ENCODE measurements at places on chromosomes 5 and 9.

DNA sequence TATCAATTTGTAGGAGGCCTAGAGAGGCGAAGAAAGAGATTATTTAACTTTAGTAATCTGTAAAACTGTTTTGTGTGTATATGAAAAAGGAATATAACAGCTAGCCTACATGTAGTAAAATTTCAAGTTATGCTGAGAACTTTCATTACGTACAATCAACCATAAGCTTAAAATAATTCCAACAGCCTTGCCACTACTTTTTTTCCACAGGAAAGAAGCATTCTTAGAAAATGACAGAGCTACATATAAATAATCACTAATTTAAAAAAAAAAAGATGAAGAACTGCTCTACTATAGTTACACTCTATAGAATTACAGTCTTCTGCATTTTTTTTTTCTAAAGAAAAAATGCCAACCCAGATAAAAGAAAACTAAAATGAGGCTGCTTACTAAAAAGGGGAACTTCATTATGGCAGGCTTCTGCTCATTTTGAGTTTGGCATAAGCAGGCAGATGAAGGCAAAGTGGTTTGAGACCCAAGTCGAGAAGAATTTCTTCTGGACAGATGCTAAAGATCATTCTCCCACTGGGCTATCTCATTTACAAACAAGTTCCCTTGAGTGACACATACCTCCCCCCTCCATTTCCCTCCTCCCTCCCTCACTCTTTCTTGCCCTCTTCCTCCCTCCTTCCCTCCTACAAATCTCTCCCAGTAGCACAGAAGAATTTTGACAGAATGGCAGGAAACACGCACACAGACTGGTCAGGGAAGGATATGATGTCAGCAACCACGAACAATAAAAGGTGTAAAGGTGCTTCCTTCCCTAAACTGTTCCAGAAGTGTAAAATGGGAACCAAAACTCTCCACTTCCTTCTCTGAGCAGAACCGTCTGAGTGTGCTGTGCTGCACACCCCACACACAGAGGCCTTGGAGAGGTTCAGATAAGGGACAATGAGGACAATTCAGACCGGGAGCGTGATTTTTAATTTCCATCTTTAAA, 56.1 kb downstream of the MEF2C start:
- DNase-seq = no peak

DNA sequence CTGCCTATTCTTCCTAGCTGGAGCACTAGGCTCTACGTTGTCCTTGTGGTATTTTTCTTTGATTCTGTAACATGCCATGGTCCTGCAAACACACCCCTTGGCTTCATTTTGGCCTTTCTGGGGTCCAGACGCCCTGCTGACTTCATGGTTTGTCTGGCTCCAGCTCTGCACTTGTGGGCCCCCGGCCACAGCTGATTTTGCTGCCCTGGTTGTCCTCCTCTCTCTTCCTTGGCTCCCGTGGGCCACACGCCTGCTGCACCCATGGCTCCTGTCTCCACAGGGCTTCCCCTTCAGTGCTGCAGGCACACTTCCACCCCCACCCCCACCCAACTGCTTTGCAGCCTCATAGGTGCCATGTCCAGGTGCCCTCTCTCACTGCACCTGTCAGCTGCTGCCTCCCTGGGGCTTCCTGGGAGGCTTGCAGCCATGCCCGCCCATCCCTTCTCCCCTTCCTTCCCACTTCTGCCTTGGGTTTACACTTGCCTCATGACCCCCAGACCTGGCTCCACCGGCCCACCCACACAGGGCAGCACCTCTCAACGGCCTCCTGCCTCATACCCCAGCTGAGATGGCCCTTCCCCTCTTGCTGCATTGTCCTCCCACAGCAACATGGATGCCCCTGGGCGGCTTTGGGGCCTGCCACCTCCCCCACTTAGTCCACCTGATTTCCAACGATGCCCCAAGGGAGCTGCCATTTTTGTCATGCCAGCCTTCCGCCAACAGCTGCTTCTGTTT, 25.6 kb downstream of the SLC6A3 start:
- DNase-seq = no peak

- peak; percentile 75 for DNase-seq
Measured at GRCh38 chr9:137305060-137305797, 3.2 kb upstream of the NRARP start.

DNA sequence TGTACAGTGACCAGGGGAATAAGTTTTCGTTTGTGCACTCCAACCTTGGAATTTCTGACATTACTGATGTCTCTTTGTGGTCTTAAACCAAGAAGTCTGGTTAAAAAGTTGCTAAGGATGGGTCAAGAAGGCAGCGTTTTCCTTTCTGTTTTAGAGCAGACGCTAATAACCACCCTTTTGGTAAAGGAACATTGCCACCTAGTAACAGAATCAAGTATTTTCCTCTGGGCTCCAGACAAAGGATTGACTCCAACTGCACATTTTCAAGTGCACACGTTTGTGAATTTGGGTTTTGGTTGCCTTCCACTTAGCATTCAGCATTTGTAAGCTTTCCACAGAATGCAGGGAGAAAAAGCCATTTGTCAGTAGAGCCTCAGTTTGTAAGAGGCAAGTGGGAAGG, 22.2 kb upstream of the CEP78 start:
- no peak for DNase-seq

DNA sequence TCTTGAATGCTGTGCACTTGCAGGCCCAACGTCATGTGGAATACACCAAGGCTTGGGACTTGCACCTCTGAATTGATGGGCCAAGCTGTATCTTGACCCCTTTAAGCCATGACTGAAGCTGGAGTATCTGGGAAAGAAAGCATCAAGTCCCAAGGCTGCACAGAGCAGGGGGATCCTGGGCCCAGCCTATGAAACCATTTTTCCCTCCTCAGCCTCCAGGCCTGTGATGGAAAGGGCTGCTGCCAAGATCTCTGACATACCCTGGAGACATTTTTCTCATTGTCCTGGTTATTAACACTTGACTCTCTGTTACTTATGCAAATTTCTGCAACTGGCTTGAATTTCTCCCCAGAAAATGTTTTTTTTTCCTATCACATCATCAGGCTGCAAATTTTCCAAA, 174.0 kb upstream of the SNX2 start:
- DNase-seq = no peak

- DNase-seq = no peak
Measured at GRCh38 chr5:129951039-129951438, 46.8 kb downstream of the CHSY3 start.

DNA sequence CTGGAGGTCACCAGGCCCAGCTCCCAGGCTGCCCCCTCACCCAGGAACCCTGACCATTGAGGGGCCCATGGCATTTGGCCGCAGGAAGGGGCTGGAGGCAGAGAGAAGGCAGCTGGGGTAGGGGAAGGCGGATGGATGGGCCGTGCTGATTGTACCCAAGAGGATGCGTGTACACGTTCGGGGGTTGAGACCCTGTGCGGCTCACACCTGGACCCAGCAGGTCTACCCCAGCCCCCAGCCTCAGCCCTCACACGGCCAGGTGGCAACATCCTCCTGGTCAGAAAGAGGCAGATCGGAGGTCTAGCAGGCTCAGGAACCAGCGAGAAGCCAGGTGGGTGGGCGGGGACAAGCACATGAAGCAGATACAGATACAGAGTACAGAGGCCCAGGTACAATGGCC, 33.7 kb downstream of the NACC2 start:
- no peak for DNase-seq

DNA sequence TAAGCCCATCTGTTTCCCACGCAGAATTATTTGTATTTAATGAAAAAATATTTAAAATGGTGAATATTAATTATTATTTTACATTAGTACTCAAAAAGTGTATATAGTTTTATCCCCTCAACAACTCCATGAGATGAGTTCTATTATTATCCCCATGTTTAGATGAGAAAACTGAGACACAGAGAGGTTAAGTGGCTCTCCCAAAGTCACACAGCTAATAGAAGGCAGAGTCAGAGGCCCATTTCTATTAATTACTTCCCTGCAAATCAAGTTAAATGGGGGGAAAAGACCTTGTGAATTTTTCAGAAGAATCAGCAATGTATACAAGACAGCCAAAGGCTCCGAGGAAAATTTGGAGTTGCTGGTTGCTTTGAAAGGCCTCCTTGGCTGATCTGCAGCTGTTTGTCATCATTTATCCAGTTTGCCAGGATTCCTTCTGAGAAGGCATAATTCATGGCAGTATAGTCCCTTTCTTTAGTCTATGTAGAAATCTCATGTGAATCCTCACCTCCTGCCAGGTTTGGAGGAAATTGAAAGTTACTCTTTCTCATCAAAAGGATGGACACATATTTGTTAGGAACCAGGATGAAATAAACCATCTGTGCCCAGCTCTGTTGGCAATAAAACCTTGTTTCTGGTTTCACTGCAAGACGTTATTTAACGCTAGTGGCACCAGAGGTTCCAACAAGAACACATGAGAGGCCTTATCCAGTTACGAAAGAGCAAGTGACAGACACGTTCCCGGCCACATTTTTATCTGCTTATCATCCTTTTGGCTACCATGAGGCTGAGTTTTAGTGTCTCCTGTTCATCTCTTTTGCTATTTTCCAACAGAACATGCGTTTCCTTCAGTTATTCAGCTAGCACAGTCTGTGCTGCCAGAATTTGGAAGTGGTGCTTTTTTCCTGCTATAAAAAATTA, 621 bp downstream of the FYB1 start:
- no peak for DNase-seq

GRCh38 chr5:148780711-148781110, 45.7 kb upstream of the ADRB2 start:
- DNase-seq = no peak

GRCh38 chr9:137461663-137462395, 2.7 kb upstream of the NSMF start:
- DNase-seq = peak; percentile 94

GRCh38 chr9:137176302-137177182, 4.7 kb upstream of the TMEM210 start:
- peak; percentile 81 for DNase-seq

DNA sequence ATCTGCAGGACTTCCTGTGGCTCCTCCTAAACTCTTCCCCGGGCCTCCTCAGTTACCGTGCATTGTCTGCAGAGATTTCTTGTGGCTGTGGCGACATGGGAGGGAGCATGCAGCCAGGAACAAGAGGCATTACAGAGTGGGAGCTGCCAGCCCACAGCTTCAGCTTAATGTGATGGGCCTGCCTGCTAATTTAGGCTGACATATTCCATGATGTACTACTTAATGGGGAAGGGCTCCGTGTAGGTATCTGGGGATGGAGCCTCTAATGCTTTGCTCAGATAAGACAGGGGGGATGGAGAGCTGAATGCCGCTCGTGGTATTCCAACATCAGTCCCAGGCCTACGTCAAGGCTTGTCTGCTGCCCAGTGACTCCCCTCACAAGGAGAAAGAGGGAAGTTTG, 137.6 kb upstream of the GPR151 start:
- no peak for DNase-seq

DNA sequence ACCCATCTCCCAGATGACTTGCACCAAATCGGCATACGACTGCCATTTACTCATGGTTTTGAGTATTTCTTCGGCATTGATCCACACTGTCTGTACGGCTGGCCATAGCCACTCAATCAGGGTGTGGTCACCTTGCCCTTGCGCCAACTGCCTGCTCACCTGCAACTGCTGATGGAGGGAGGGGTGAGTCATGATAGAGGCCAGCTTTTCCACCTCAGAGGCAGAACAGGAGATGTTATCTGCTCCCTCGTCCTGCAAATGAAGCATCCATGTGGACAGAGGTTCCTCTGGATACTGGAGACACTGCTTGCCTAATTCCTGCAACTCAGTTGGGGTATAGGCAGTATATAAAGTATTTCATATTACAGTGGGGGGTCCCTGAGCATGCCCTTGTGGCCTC, 85.6 kb upstream of the ATP10B start:
- no peak for DNase-seq

GRCh38 chr9:6923086-6923485, 165.3 kb downstream of the KDM4C start:
- DNase-seq = no peak

DNA sequence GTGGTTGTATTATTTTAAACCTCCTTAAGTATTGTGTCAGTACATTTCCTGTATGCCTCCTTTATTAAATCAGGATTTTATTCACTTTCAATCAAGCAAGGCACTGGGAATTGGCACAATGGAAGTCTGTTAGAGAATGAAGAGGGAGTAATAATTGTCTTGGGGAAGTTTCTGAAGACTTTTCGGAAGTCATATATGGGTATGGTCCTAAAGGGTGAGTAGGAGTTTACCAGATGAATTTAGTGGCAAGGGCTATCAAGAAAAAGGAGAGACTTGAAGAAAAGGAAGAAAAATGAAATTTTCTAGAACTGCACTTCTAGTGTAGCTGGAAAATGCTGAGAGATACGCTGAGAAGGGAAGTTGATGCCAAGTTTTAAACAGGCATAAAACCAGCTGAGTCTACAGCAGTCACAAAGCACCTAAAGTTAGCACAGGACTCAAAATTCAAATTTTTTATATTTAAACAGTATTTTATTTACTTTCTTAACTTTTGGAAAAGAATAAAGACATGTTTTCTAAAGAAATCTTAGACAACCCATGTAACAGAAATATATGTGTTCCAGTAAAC, 184.9 kb downstream of the SMC2 start:
- no peak for DNase-seq

- no peak for DNase-seq
Measured at GRCh38 chr5:82218374-82219156, 59.6 kb downstream of the RPS23 start.

DNA sequence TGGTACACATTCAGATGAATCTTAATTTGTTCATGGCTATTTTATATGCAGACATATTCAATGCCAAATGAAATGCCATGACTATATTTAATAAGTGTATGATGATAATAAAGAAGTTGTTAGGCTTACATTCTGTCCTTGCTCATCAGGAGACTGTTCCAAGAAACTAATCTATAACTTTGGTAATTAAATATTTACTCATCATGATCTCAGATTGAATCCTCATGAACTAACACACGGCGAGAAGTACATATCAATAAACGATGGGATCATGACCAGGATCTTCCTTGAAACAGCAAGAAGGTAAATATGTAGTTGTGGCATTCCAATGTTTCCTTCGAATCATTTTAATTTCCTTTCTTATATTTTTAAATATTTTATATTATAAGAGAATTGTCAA, 12.5 kb upstream of the AGGF1 start:
- DNase-seq = no peak

- DNase-seq = no peak
Measured at GRCh38 chr9:112552229-112553056, 65.8 kb downstream of the KIAA1958 start.

DNA sequence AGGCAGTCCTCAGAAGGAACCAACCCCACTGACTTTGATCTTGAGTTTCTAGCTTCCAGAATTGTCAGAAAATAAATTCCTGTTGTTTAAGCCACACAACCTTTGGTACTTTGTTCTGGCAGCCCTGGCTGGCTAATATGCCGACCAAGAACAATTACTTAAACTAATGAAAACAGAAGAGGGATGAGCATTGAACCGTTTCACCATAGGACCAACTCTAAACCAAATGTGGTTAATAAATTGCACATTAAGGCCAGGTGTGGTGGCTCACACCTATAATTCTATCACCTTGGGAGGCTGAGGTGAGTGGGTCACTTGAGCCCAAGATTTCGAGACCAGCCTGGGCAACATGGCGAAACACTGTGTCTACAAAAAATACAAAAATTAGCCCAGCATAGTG, 160.9 kb upstream of the RAI14 start:
- DNase-seq = no peak

GRCh38 chr5:1481959-1482331, 36.7 kb upstream of the SLC6A3 start:
- DNase-seq = no peak

- no peak for DNase-seq
Measured at GRCh38 chr9:111151537-111151936, 113.3 kb upstream of the LPAR1 start.
